ENCODE measurements at places on chromosomes 5 and 9. TPM values are rescaled to one million over a fixed set of nuclear protein-coding genes. Genes with fewer than 3 reads are reported as not detected.

Gene C7
- not detected for total RNA-seq

Gene QRFP
- total RNA-seq: not detected

Gene CAPSL
- total RNA-seq: 0.73 TPM

Gene PCDHA9
- not detected for total RNA-seq

Gene GPR21
- 0.31 TPM for total RNA-seq

Gene TMEM171
- total RNA-seq: not detected

Gene RANBP3L
- total RNA-seq: not detected

Gene FOXD4L3
- total RNA-seq: not detected

Gene PALM2AKAP2
- total RNA-seq: not detected

Gene IGFBPL1
- total RNA-seq: not detected

Gene OMD
- not detected for total RNA-seq

Gene PCDHB14
- not detected for total RNA-seq

Gene PCDHGA9
- total RNA-seq: not detected

Gene ALDOB
- not detected for total RNA-seq

Gene PCDHGB1
- total RNA-seq: not detected

Gene CARTPT
- not detected for total RNA-seq

Gene ORM1
- total RNA-seq: not detected

Gene FLT4
- 1.4 TPM for total RNA-seq

Gene PCDHB7
- total RNA-seq: not detected

Gene AQP7
- 0.12 TPM for total RNA-seq

Gene STC2
- total RNA-seq: 12.0 TPM

Gene COL27A1
- 4.0 TPM for total RNA-seq

Gene WNT8A
- not detected for total RNA-seq

Gene TMEM8B
- total RNA-seq: 6.0 TPM

Gene HTR1A
- not detected for total RNA-seq
